Femur (tissue), 1 donor: ENCODE measurements at places on chromosomes 7 and 10.

- no peak for DNase-seq
These were observed 58.3 kb upstream of the GTF2I start for GRCh38 chr7:74599244-74599643.

DNA sequence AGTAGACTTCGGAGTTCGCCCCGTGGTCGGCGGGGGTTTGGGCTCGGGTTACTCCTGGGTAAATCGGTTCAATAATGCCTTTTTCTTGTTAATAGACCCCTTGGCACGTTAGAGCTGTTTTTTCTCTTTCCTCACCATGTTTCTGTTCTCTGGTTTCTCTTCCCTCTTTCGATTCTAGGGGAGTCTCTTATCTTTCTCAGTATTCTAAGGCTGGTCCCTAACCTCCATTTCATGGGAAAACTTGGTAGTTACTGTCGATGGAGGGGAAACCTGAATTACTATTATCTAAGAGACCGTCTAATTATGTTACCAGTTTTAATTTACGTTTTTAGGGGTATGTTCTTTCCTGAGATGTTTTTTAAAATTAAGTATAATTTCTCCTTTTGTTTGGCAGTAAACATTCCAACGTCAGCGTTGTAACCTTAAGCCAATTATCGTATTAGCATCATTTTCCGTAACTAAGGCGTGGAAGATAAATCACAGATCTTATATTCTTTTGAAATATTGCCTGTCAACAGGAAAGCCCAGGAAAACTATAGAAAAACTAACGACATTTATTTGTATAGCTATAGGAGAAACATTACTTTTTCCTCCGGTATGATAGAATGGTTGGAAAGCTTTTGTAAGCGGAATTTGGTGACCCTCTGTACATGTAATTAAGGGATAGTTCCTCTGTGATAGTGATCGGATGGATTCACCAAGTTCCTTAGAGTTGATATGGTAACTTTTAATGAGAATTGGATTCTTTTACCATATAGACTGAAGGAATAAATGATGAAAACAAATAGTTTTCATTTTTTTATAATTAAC, 847 bp downstream of the BTAF1 start:
- no peak for DNase-seq

- no peak for DNase-seq
These were observed 102.0 kb upstream of the GLI3 start for GRCh38 chr7:42338916-42339540.

GRCh38 chr7:134703782-134704181, 57.1 kb downstream of the BPGM start:
- DNase-seq, result no peak

DNA sequence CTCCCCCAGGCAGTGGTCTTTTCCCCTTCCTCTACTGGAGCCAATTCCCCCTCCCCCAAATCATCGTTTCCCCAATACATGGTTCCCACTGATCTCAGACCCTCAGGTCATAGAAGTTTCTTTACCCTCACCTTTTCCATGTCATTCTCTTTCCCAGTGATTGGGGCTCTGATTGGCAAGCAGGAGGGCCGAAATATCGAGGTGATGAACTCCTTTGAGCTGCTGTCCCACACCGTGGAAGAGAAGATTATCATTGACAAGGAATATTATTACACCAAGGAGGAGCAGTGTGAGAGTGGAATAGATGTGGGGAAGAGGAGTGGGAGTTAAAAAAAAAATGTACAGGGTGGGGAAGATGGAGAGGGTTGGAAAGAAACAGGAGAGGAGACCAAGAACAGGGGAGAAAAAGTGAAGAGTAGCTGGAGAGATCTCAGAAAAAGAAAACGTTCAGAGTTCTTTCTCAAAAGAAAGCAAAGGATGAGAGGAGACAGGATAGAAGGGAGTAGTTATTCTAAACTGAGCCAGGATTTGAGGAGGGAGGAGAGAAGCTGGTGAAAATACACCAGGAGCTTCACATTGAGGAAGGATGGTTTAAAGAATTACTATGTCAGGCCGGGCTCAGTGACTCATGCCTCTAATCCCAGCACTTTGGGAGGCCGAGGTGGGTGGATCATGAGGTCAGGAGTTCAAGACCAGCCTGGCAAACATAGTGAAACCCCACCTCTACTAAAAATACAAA, 858 bp downstream of the COPS6 start:
- no peak for DNase-seq

DNA sequence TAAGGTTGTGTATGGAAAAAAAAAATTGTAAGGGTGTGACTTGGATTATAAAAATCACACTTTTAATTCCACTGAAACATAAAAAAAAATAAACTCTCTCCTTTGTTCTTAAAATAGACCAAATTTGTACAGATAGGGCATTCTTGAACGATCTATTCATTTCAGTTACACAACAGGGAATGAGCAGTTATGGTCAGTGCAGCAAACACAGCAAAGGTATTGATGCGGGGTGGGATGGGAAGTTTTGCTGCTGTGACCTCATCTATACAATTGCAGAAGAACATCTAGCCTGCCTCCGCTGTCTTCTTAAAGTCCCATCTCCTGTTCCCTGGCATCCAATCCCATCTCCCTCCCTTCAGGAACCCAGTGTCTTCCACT, 580.2 kb downstream of the SUGCT start:
- DNase-seq, result no peak

GRCh38 chr10:108574233-108574632, 1349.1 kb downstream of the XPNPEP1 start:
- no peak for DNase-seq

DNA sequence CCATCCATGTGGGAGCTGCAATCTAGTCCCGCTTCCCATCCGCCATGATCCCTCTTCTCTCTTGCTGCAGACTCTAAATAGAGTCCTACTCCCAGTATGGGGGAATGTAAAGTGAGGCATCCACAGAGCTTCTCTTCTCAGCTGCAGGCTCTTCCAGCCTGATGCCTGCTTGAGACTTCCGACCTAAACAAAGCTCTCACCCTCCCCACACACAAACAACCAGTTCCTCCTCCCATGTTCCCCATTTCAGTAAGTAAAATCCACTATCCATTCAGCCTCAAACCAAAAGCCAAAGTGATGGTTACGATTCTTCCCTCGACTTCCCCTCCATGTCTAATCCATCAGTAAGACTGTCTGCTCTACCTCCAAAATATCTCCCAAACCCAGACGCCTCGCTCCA, 108.2 kb upstream of the NFE2L3 start:
- DNase-seq, result no peak

GRCh38 chr7:142899661-142900060, 14.1 kb upstream of the TRPV6 start:
- DNase-seq, result no peak

GRCh38 chr7:3924277-3924676, 623.2 kb downstream of the SDK1 start:
- no peak for DNase-seq

DNA sequence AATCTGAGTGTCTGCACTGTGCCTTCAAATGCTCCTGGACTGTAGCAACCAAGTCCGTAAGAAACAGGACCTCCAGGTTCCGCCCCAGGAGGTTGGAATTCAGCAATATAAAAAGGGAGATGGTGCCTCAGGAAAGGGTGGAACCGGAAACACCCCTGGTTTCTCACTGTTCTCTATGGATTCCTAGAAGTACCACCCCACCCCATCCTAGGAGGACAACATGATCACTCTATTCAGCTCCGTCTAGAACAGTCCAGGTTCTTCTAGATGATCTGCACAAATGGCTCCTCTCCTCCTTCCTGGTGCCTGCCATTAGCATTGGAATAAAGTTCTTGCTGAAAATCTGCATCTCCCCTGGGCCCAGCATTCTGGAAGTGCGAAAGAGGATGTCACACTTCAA, 7.6 kb upstream of the ZNF12 start:
- DNase-seq, result no peak

DNA sequence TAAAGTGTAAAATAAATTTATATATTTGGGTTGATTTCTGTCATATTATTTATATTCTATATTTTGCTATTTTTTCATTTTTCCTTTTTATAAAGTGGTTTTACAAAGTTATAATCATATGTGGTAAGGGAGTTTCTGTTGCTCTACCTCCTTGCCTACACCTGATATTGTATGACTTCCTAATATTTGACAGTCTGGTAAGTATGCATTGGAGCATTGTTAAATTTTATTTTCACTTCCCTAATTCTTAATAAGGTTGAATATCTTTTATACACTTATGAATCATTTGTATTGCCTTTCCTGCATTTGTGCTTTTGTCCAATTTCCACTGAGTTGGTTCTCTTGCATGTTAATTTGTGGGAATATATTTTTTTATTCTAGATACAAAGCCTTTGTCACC, 492.4 kb downstream of the GRID1 start:
- DNase-seq, result no peak

DNA sequence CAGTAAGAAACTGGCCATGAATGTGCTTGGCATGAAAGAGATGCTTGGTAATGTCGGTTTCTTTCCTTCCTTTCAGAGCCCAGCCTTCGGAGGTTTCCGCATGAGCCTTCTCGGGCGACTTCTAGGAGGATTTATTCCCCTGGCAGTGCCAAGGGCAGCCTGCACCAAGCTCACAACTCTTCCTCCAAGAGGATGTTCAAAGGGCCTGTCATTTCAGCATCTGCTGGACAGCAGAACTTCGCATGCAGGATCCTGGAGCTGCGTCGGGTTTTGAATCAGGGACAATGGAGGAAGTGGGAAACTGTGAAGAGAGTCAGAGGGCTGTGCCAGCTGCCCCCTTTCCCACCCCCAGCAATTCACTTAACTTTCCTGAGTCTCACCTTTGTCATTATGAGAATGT, 21.3 kb downstream of the GOLGA7B start:
- no peak for DNase-seq

- DNase-seq, result peak; percentile 31
These were observed 200.8 kb downstream of the ADRA2A start for GRCh38 chr10:111277661-111278060.

DNA sequence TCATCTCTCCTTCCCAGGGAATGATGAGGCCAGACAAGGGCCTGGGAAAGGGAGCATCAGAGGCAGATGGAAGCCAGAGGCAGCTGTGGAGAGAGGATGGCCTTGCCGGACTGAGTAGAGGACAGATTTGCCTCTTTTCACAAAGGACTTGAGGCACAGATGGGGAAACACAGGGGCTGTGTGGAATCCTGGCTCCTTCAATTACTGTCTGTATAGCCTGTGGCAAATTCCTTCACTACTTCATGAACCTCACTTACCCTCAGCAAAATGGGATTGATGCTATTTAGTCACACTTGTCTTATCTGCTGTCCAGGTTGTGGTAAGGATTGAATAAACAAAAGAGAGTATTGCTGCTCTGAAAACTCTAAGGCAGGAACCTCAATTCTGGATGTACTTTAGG, 40.3 kb downstream of the SLC25A28 start:
- DNase-seq, result no peak

- no peak for DNase-seq
These were observed 14.1 kb upstream of the SUN1 start for GRCh38 chr7:818031-818699.

GRCh38 chr10:47049906-47050305, 138.7 kb downstream of the PTPN20 start:
- DNase-seq, result no peak

GRCh38 chr7:70325509-70326101, 727.3 kb downstream of the AUTS2 start:
- no peak for DNase-seq

DNA sequence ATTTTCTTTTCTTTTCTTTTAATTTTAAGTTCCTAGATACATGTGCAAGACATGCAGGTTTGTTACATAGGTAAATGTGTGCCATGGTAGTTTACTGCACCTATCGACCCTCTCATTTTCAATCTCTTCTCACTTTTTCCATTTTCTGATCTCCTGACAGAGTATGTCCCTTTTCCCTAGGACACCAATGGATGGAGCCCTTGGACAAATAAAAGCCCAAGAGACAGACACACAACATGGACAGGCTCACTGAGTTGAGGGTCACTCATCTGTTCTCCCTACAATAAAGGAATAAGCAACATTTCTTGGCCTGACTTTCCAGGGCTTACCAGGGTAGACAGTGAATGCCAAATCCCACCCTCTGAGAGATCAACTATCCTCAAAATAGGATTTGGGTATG, 15.2 kb upstream of the UBE2D1 start:
- DNase-seq, result no peak

DNA sequence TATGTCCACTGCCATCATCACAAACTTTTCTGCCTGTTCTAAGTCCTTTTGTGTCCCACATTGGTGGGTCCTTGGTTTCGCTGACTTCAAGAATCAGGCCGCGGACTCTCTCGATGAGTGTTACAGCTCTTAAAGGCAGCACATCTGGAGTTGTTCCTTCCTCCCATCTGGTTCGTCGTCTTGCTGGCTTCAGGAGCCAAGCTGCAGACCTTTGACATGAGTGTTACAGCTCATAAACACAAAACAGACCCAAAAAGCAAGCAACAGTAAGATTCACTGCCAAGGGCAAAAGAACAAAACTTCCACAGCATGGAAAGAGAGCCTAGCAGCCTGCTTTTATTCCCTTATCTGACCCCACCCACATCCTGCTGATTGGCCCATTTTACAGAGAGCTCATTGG, 30.2 kb downstream of the ASNS start:
- no peak for DNase-seq

DNA sequence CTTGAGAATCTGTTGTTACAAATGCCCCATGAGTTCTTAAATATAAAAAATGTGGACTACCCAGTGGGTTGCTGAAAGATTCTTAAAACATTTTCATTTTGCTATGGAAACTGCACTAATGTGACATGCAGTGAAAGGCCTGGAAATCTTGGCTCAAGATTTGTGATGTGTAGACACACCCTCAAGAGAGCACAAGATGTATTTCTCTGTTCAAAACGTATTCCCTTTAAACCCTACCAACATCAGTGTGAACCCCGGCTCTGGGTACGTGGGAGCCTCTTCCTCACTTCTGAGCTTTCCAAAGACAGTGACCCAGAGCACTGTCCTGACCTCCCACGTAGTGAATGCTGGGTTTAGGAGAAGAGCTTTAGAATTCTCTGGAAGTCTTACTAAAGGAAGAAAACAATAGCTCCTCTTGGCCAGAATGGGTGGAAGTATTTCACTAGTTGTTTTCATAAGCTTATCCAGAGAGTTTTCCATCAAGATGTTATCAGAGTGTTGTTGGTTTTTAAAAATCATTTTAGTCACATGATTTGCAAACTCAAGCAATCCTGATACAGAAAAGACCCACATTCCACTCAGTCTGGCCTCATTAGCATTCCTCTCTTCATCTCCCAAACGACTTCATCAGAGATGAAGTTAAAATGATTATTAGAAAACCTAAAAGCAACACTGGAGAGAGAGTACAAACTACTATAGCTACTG, 81.5 kb upstream of the AFAP1L2 start:
- DNase-seq, result no peak

DNA sequence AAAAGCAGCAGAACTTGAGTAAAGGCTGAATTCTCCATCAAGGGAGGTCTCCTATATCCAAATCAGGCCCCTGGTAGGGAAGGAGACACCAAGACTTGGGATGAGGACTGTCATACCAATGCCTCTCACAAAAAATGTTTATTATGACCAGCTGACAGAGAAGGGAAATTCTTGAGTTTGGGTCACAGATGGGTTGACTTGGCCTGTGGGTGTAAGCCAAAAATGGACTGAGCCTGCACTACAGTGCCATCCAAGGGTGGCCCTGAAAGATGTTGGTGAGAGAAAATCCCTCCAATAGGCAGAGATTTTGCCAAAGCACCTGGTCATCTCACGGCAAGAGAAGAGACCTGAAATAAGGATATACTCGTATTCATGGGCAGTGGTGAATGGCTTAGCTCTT, 27.0 kb upstream of the PPIF start:
- no peak for DNase-seq

GRCh38 chr10:69445041-69445440, 6.2 kb upstream of the TSPAN15 start:
- DNase-seq, result no peak

GRCh38 chr10:9024210-9024609, 969.7 kb downstream of the GATA3 start:
- no peak for DNase-seq
